ENCODE measurements at places on chromosomes 2 and 18. TPM values are rescaled to one million over a fixed set of nuclear protein-coding genes. Genes with fewer than 3 reads are reported as not detected.
A peak's percentile ranks its signal among the peaks of the same experiment; 100 is the strongest.

The PROM2 gene
- total RNA-seq, result 0.08 TPM

The WDFY1 gene
- total RNA-seq, result 82.5 TPM

The CD226 gene
- total RNA-seq, result 126 TPM

The UGT1A7 gene
- not detected for total RNA-seq

The MCM6 gene
- 110 TPM for total RNA-seq

The CXCR1 gene
- 0.99 TPM for total RNA-seq

The MBD2 gene
- total RNA-seq, result 105 TPM

- H3K36me3 ChIP-seq, result no peaks in the 10 kb centered on the region
- H3K27ac ChIP-seq, result no peak overlapping the region
- H3K27me3 ChIP-seq, result no peaks in the 10 kb centered on the region
Observed at GRCh38 chr2:109174214-109174613, 45.2 kb downstream of the SH3RF3 start.

DNA sequence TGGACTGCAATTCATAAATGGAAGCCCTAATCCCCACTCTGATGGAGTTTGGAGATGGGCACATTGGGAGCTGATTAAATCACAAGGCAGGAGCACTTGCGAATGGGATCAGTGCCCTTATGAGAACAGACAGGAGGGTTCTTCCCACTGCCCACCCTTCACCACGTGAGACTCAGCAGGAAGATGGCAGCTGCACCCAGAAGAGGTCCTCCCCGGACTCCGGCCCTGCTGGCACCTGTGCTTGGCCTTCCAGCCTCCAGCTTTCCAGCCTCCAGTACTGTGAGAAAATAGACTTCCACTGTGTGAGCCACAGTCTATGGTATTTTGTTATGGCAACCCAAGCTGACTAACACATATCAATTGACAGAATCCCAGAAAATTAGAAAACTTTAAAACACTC is 267.6 kb upstream of the SALL3 start:
- no peak overlapping the region for H3K27ac ChIP-seq
- H3K4me1 ChIP-seq, result no peaks in the 10 kb centered on the region
- H3K27me3 ChIP-seq, result no peaks in the 10 kb centered on the region
- H3K4me3 ChIP-seq, result no peak overlapping the region
- H3K36me3 ChIP-seq, result no peaks in the 10 kb centered on the region
- DNase-seq, result no peak

- peaks cover 44% of the 10 kb centered on the region for H3K27me3 ChIP-seq
- H3K4me1 ChIP-seq, result peaks cover 30% of the 10 kb centered on the region
- DNase-seq, result no peak
- H3K4me3 ChIP-seq, result peak overlapping the region; percentile 79
- peaks cover 28% of the 10 kb centered on the region for H3K36me3 ChIP-seq
- no peak overlapping the region for H3K27ac ChIP-seq
Observed at GRCh38 chr2:74496997-74497776, 2.2 kb downstream of the LBX2 start.

DNA sequence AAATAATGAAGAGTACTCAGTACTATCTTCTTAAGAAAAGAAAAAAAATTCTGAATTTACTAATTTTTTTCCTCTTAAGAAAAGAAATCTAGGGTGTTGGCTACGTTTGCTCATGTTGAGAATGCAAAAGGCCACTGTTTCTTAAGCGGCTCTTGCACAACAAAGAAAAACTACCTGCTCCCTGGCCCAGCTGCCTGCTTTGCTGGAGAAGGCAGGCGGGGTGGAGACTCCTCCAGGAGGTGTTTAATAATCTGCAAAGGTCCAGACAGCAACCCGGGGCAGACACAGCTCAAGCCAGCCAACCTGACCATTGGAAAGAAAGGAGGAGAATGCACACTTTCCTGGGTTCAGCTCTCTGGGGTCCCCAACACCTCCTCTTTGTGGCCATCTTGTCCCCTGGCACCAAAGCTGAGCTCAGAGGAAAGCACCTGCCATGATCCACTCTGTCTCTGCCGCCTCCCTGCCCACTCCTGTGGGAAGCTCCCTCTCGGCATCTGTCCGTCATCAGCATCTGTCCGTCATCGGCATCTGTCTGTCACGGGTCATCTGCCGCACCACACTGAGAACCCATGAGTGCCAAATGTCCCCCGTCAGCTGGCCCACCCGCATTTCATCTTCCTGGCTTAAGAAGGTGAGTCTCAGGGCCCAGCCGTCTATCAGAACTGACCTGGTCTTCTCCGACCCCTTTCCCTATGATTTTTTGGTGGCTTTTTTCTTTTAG is 11.9 kb downstream of the ZNF516 start:
- no peak for DNase-seq
- peaks cover 12% of the 10 kb centered on the region for H3K27me3 ChIP-seq
- no peak overlapping the region for H3K27ac ChIP-seq

GRCh38 chr18:3213300-3214059 is 6.3 kb downstream of the MYOM1 start:
- H3K4me3 ChIP-seq, result no peak overlapping the region
- peaks cover 12% of the 10 kb centered on the region for H3K4me1 ChIP-seq
- H3K27me3 ChIP-seq, result no peaks in the 10 kb centered on the region

GRCh38 chr2:148718039-148718438 is 73.5 kb downstream of the EPC2 start:
- H3K36me3 ChIP-seq, result peaks cover 50% of the 10 kb centered on the region
- H3K27ac ChIP-seq, result no peak overlapping the region
- no peak overlapping the region for H3K4me3 ChIP-seq
- peaks cover 37% of the 10 kb centered on the region for H3K4me1 ChIP-seq

DNA sequence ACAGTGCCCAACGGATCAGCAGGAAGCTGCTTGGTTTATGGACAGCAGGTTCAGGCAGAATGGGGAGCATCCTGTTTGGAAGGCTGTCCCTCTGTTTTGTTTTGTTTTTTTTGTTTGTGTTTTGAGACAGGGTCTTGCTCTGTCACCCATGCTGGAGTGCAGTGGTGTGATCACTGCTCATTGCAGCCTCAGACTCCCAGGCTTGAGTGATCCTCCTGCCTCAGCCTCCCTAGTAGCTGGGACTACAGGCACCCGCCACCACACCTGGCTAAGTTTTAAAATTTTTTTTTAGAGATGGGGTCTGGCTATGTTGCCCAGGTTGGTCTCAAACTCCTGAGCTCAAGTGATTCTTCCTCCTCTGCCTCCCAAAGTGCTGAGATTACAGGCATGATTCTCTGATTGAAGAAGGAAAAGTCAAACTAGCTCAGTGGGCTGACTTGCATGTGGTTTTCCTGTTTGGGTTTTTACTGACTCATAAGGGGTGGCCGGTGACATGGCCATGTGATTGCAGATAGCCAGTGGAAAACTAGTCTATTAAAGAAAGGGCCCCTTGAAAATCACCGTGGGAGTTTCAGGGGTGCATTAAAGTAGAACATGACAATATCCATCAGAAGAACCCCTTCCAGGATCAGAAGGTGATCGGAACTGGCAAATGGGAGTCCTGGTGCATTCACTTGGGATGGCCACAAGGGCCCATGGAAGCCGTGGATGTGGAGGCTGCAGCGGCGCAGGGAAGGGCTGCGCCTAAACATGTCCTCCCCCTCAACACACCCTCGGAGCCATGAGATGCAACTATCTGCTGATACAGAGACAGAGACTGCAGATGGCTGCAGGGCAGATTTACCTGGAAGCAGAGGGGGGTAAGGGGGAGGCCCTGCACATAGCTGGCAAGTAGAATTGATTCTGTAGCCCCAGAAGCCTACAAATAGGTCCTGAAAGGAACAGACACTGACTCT is 26.5 kb downstream of the AQP12B start:
- H3K27me3 ChIP-seq, result peaks cover 62% of the 10 kb centered on the region
- peak overlapping the region; percentile 71 for H3K27ac ChIP-seq
- H3K4me1 ChIP-seq, result peaks cover 12% of the 10 kb centered on the region
- DNase-seq, result no peak
- H3K4me3 ChIP-seq, result no peak overlapping the region

DNA sequence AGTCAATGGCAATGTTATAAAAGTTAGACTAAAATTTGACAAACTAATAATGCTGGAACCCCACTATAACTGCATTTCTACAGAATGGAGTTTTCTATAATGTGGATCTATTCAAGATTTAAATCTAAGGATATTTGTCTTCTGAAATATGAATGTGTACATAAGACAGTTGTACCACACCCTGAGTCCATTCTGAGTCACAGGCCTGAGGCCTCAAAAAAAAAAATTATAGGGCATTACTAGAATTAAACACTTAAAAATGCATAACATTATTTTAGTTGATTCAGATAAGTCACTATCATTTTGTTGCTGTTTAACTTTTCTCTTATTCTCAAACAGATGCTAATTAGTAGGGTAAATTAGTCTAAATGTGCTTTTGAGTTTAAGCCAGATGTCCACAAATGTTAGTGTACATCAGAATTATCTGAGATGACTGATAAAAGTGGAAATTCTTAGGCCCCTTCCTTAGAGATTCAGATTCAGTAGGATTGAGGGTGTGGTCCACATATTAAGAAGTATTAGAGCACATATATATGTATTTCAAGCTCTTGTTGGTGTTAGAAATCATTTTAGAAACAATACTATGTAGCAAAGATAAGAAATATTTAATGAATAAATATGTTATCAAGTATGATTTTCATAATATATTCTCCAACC is 42.4 kb upstream of the COL5A2 start:
- H3K27me3 ChIP-seq, result no peaks in the 10 kb centered on the region
- peaks cover 4% of the 10 kb centered on the region for H3K4me1 ChIP-seq
- DNase-seq, result no peak
- H3K4me3 ChIP-seq, result no peak overlapping the region
- no peak overlapping the region for H3K27ac ChIP-seq
- no peaks in the 10 kb centered on the region for H3K36me3 ChIP-seq
